Urinary bladder (tissue), 4 donors: ENCODE measurements at places on chromosomes 7 and 10. TPM values are rescaled to one million over a fixed set of nuclear protein-coding genes. Genes with fewer than 3 reads are reported as not detected.

Gene ACTL6B
- 0.69 TPM for total RNA-seq

Gene CC2D2B
- total RNA-seq, result 13.1 TPM

Gene COL28A1
- 9.7 TPM for total RNA-seq

Gene COL1A2
- 11,897 TPM for total RNA-seq

Gene MKX
- total RNA-seq, result 6.2 TPM
